ENCODE measurements at places on chromosomes 13 and 19.

GRCh38 chr13:44140888-44141724 is 232.5 kb upstream of the SERP2 start:
- DNase-seq = no peak

- DNase-seq = no peak
Measured at GRCh38 chr13:103510007-103510535, 443.9 kb upstream of the SLC10A2 start.

DNA sequence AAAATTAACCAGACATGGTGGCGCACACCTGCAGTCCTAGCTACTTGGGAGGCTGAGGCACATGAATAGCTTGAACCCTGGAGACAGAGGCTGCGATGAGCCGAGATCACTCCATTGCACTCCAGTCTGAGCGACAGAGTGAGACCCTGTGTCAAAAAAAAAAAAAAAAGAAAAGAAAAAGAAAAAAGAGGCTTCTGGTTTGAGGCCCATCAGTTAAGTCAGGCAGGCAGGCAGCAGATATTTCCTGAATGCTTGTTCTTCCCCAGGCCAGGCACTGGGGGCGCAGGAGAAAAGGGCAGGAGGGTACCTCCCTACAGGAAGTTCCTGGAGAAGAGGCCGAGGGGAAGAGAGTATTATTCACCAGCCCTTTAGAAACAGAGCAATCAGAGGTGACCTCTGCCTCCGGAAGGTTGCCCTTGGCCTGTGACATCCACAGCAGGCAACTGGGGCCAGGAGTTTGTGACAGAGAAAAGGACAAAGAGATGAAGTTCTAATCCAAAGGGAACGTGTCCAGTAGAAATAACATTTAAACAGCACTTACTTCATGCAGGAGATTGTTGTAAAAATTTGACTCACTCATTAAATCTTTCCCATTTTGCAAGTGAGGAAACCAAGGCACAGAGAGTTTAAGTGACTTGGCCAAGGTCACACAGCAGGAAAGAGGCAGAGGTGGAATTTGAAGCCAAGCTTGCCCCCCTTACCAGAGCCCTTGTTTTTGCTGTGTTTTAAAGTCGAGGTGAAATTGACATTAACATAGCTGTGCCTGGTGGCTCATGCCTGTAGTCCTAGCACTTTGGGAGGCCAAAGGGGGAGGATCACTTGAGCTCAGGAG is 4.3 kb upstream of the RLN3 start:
- DNase-seq = no peak

- no peak for DNase-seq
Measured at GRCh38 chr13:111667757-111668156, 347.3 kb downstream of the TEX29 start.

GRCh38 chr19:18608805-18609716 is 2.5 kb upstream of the CRLF1 start:
- no peak for DNase-seq

DNA sequence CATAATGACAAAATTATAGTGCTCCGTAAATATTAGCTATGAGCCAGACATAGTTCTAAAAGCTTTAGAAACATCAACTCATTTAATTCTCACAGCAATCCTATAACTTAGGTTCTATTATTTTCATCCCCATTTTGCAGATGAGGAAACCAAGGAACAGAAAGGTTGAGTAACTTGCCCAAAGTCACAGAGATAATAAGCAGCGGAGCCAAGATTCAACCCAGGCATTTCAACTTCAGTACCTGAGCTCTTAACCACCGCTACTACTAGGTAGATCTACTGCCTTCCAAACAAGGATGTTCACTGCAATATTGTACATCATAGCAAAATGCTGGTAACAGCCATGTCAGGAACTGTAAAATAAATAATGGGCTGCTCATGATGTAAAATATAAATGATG is 39.9 kb downstream of the ELF1 start:
- no peak for DNase-seq

GRCh38 chr13:32277839-32278238 is 37.3 kb downstream of the ZAR1L start:
- no peak for DNase-seq

GRCh38 chr13:44068737-44069136 is 189.0 kb downstream of the LACC1 start:
- no peak for DNase-seq

DNA sequence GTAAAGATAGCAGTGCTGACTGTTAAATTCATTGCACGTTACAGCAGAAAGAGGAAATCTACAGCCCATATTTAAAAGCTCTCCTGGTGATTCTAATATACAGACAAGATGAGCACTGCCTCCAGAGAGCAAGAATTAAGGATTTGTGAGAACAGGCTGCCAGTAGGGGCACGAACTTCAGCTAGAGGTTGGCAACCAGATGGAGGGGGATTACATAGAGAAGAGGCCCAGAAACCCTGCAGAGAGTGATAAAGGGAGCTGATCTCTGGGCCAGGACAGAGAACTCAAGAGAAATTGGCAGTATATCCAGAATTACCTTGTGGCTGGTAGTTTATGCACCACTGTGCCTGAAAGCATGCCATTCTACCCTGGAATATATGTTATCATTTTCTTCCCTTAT is 144.8 kb downstream of the UFM1 start:
- no peak for DNase-seq

DNA sequence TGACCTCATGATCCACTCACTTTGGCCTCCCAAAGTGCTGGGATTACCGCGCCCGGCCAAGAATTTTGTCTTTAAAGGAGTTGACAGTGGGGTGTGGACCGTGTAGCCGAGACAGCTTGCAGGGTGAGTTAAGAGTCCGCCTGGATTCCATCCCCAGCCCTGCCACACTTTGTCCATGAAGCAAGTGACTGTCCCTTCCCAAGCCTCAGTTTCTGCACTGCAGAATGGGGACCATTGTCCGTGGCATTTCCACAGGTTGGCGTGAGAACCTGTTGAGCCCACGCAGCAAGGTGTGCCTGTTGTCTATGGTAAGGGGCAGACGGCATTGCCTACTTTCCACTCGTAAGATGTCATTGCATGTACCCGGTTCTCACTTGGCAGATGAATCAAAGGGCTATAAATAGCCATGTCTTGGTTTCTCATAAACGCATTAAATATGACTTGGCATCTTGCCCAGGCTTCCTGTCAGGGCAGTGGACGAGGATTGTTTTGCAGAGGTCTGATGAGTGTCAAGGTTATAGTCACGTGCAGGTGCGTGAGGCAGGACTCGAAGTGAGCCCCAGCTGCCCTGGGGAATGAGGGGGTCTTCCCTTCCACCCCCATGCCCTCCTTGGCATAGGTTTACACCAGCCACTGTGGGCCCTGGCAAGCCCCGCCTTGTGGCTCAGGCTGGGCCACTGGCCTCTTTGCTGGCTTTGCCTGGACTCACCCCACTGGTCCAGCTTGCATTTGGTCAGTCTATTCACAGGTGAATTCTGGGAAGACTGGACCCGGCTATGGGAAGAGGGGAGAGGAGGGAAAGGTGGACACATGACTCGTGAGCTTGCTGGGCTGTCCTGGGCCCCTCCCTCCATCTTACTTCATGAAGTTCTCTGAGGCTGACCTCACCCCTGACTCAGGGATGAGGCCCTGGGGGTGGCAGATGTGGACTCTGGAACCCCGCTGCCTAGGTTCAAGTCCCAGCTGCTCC is 14.6 kb downstream of the FAM187B start:
- DNase-seq = peak; percentile 53

DNA sequence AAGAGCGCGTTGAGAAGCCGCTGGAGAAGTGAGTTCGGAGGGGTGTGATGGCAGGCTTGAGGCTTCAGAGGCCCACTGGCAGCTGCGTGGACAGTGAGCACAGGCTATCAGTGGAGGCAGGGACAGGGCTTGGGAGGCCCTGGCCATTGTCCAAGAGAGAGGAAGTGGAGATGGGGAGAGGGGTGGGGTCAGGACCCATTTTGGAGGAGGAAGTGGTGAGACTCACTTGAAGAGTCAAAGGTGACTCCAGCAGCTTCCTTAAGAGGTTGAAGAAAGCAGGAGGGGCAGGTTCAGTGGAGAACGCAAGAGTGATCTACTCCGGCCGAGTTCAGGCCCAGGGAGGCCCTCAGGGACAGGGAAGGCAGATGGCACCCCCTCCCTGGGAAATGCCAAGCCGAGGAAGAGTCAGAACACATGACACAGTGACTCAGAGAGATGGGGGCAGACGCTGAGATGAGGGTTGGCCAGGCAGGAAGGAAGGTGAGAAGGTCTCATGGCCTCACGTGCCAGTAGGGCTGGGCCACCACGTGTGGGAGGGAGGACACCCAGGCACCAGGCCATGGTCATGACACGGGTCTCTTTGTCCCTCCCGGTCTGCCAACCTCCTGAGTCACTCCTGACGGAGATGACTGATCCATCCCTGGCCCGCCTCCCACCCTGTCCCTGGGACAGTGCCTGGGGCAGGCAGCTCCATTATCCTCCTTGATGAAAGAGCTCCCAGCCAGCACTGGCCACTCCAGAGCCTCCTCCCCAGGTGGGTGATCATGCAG is 10.1 kb upstream of the CD22 start:
- DNase-seq = no peak

GRCh38 chr19:40561947-40562346 is 14.7 kb upstream of the SHKBP1 start:
- DNase-seq = no peak

DNA sequence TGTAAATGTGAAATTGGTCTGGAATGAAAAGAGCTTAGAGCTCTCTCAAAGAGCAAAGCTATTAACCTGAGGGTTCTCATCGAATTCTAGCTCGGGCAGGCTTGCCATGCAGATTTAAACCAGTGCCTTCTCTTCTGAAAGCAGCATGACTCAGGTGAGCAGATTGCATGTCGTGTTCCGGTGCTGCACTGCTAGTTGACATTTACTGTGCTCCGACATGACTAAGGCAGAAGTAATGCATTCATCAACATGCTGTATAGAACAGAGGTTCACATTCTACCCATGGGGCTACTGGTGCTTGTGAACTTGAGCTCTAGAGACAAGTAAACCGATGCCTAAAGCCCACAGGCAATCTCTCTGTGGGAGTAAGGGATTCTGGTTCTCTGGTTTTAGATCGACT is 947.7 kb downstream of the EFNB2 start:
- no peak for DNase-seq

DNA sequence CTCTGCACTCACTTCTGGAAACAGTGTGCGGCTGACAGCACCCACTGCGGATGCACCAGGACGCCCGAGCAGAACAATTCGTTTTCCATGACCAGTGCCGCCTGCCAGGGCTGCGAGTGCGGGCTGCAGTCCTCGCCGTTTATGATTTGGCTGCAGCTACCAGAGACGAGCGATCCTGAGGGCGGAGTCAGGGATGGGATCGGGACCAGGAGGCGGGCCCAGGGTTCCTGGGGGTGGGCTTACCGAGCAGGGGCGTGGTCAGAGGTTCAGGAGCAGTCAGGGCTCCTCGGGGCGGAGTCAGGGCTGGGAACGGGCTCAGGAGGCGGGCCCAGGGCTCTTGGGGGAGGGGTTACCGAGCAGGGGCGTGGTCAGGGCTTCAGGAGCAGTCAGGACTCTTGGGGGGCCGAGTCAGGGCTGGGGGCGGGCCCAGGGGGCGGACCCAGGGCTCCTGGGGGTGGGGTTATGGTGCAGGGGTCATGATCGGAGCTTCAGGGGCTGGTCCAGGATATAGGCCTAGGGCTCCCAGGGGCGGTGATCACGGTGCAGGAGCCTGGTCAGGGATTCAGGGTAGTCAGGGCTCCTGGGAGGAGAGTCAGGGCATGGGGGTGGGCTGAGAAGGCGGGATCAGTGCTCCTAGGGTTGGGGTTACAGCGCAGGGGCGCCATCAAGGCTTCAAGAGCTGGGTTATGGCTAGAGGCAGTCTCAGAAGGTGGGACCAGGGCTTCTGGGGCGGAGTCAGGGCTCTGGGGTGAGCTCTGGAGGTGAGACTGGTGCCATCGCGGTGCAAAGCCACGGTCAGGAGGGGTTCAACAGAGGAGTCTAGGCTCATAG is 1.7 kb downstream of the KLK4 start:
- no peak for DNase-seq

DNA sequence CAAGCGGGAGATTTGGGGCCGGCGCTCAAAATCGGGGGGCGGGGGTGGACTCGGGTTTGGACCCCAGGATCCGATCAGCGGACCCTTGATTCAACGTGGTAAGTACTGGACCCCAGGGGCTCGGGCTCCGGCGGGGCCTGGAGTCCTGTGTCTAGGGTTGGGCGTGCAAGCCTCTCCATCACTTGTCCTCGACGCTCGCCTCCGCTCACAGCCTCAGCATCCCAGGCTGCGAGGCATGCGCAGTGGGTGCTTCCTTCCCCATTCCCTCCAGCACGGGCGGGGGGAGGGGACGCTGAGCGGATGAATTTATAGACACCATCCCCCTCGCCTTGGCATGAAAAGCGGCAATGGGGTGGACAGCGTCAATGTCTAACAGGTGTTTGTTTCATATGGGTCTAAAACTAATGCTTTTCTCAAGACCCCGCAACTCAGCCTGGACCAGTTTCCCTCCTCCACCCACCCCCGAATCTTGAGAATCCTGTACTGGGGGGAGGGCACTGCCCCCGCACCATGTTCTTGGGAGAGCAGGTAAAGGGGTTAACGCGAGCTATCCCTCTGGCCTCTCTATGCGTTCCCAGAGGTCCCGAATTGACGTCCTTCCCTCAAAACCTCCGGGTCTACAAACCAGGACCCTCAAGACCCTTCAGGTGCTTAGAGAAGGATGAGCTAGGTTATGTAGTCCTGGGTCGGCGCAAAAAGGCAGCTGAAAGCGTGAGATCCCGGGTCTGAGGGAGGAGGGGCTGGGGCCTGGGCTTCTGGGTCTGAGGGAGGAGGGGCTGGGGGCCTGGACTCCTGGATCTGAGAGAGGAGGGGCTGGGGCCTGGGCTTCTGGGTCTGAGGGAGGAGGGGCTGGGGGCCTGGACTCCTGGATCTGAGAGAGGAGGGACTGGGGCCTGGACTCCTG is 579 bp downstream of the CPT1C start:
- DNase-seq = no peak

DNA sequence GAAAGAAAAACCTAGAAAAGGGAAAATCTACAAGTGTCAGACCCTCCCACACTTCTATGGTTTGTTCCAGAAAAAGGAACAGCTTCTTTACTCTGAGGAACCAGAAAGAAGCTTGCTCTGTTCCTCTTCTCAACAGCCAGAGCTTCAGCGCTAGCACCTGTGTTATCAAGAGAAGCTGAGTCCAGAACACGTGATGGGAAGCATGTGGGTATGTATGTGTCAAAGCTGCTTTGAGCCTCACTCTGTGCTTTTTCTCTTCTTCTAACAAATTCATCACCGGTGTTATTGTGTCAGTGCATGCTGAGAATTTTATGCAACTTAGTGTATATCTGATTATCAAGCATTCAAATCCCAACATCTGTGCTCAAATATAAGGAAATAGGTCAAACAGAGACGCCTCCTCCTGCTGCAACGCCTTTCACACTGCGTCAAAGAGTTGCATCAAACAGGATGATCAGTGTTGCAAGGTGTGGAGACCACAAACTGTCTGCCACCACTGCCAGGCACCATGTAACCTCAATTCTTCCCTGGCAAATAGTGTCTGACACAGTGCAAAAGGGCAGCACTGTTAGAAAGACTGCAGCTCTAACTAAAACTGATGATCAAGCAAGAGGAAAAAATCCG is 83.9 kb downstream of the LRRC63 start:
- DNase-seq = no peak

- no peak for DNase-seq
Measured at GRCh38 chr13:20170921-20171320, 10.1 kb upstream of the GJA3 start.
